ENCODE measurements at places on chromosomes 6 and 20. TPM values are rescaled to one million over a fixed set of nuclear protein-coding genes. Genes with fewer than 3 reads are reported as not detected.

Gene TMEM14C
- total RNA-seq = 312 TPM

Gene TMC2
- not detected for total RNA-seq

- DNase-seq = peak; percentile 29
These were observed 54.6 kb downstream of the LYRM4 start for GRCh38 chr6:5205877-5206850.

GRCh38 chr6:36917541-36918193, 31.9 kb downstream of the C6orf89 start:
- no peak for DNase-seq
